ENCODE measurements at places on chromosomes 3 and 15.
A peak's percentile ranks its signal among the peaks of the same experiment; 100 is the strongest.

DNA sequence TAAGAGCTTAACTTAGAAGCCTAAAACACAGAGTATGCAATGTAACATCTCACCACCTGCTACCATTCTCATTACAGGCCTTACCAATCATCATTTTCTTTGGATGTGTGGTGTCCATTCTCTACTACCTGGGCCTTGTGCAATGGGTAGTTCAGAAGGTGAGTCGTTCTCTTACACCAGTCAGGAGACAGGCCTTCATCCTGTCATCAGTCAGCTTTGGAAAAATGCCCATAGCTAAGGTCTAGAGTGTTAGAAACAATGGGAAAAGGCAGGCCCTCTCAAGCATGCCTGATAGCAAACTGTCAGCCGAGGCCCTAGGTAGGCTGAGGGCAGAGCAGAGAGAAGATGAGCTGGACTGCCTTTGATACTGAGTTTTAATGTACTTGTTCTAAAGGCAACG lies 13.5 kb downstream of the SLC28A2 start:
- no peak for DNase-seq

- no peak for DNase-seq
Observed at GRCh38 chr3:56758539-56758981, 43.2 kb downstream of the ARHGEF3 start.

- DNase-seq, result no peak
Observed at GRCh38 chr3:76585794-76586392, 454.0 kb upstream of the ROBO2 start.

- no peak for DNase-seq
Observed at GRCh38 chr15:98774756-98775497, 126.6 kb downstream of the IGF1R start.

DNA sequence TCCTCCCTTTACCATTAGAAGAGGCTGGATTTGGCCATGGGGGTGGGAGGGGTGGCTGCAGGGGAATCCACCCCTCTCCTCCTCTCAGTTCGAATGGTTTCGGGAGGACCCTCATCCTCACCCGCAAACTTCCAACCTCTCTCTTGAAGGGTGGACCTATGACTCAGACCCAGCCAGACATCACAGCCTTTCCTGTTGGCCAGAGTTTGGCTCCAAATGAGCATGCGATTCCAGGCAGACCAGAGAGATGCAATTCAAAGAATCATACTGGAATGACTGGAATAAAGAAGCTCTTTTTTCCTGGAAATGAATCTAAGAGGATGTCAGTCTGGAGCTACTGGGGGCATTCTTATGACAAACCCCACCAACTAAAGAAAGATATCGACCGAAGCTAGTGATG lies 516.7 kb upstream of the MDFIC2 start:
- no peak for DNase-seq

GRCh38 chr3:191051037-191051436 lies 148.0 kb upstream of the OSTN start:
- peak; percentile 13 for DNase-seq
